ENCODE measurements at places on chromosomes 1 and 21. TPM values are rescaled to one million over a fixed set of nuclear protein-coding genes. Genes with fewer than 3 reads are reported as not detected.

Gene LYST
- 63.0 TPM for total RNA-seq

Gene ARHGAP30
- total RNA-seq, result not detected

Gene TRIM58
- total RNA-seq, result 0.36 TPM

Gene UBXN10
- total RNA-seq, result under 0.01 TPM

Gene CFHR4
- not detected for total RNA-seq

Gene IGSF9
- total RNA-seq, result under 0.01 TPM

Gene TNFSF18
- 0.29 TPM for total RNA-seq

Gene KCNA3
- not detected for total RNA-seq

Gene CNTN2
- total RNA-seq, result under 0.01 TPM

Gene EPS8L3
- not detected for total RNA-seq

Gene OR2AK2
- not detected for total RNA-seq

Gene ATAD3C
- under 0.01 TPM for total RNA-seq

Gene UTS2
- total RNA-seq, result 0.29 TPM

Gene DLGAP3
- under 0.01 TPM for total RNA-seq

Gene SMCP
- not detected for total RNA-seq

Gene EPHA10
- total RNA-seq, result not detected

Gene CFHR5
- not detected for total RNA-seq

Gene MPL
- total RNA-seq, result not detected
